ENCODE measurements at places on chromosomes 12 and 14.

- no peak for DNase-seq
Measured at GRCh38 chr12:118103201-118103600, 610 bp downstream of the VSIG10 start.

DNA sequence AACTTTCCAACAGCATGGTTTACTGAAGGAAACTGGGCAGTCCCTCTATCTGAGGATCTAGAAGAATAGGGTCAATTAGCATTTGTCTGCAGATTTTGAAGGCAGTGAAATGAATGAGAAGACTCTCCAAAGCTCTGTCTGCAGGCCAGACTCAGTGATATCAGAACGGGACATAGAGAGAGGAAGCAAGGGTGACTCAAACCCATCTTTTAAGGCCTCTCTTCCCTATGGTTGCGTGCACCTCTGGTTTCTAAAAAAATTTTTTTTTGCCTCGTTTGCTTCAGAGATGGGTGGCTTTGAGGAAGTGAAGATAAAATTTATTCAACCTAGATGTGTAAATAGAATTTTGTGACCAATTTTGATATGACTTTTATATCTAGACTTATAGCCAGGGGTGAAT lies 71.9 kb upstream of the HOXC13 start:
- no peak for DNase-seq

DNA sequence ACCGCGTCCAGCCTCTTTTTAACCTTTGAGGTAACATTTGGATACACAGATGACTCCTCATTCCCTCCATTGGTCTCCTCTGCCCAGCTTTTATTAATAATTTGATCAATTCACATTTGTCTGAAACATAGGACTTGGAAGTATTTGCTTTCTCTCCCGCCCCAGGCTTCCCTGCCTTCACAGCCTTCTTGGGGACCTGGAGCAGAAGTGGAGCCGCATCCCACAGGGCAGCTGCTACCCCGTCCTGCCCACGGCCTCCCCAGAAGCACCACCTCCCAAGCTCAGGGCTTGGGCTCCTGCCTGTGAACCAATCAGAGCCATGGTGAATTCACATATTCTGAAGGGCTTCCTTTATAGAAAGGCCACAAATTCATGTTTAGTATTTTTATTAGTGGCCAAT lies 97.6 kb downstream of the PIWIL1 start:
- no peak for DNase-seq

- DNase-seq = no peak
Measured at GRCh38 chr12:118846416-118846815, 134.9 kb upstream of the SRRM4 start.

GRCh38 chr12:60805364-60805763 lies 1209.5 kb downstream of the SLC16A7 start:
- DNase-seq = no peak

Measured in HTR-8/SVneo (cell line).